ENCODE measurements at places on chromosomes 1 and 21. TPM values are rescaled to one million over a fixed set of nuclear protein-coding genes. Genes with fewer than 3 reads are reported as not detected.

PRR9 gene
- not detected for total RNA-seq

CCDC30 gene
- 1.8 TPM for total RNA-seq

FCN3 gene
- 3.6 TPM for total RNA-seq

DNA sequence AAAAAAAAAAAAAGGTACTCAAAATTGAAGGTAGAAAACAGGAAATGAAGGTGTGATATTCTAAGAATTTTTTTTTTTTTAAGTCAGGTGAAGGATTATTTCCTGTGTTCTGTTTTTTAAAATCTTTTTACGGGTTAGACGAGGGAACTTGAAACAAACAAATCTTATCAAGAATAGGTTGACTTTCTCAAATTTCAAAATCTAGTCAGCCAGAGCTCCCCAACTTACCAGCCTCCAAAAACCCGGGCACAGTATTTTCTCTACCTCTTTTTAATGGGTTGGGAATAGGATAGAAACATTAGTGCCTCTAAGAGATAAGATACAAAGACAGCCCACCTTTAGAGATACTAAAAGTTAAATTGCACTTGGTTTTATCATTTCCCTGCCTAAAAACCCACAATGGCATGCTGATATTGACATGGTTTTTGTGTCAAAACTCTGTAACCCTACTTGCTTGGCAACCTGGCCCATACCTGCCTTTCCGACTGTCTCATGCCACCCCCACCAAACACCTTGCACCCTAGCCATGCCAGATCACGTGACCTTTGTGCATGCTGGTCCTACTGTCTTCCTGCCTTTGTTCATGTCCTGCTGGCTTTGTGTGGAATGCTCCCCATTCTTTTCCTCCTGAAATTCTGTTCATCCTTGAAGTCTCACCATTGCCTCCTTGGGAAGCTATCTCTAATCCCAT lies 4.2 kb downstream of the RCAN3 start:
- no peak overlapping the region for H3K27ac ChIP-seq
- peaks cover 5% of the 10 kb centered on the region for H3K4me1 ChIP-seq
- no peaks in the 10 kb centered on the region for H3K27me3 ChIP-seq

- DNase-seq, result no peak
- peaks cover 28% of the 10 kb centered on the region for H3K4me1 ChIP-seq
- H3K27ac ChIP-seq, result no peak overlapping the region
- no peak overlapping the region for H3K4me3 ChIP-seq
These were observed 33.0 kb downstream of the KANK4 start for GRCh38 chr1:62285984-62286785.

DNA sequence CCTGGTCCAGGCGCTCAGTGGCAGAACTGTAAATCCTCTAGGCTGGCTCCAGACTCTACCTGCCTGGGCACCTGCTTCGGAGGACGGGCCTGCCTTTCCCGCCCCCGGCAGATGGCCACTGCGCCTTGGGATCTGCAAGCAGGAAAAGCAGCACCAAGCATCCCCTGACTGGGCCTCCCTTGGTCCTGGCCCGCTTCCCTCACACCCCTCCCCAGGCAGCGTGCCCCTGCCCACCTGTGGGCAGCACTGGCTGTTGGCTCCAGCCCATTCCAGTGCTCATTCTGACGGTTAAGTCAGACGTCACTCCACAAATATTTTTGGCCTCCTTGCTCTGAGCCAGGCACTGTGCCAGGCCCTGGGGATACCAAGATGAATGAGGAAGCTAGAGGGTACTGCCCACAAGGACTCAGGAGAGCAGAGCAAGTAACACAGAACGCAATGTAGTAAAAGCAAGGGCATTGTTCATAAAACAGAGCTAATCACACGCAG lies 22.0 kb upstream of the BLACAT1 start:
- no peak overlapping the region for H3K4me3 ChIP-seq
- H3K27me3 ChIP-seq, result peaks cover 8% of the 10 kb centered on the region
- DNase-seq, result peak; percentile 64
- H3K27ac ChIP-seq, result no peak overlapping the region
- no peaks in the 10 kb centered on the region for H3K36me3 ChIP-seq
- H3K4me1 ChIP-seq, result no peaks in the 10 kb centered on the region

DNA sequence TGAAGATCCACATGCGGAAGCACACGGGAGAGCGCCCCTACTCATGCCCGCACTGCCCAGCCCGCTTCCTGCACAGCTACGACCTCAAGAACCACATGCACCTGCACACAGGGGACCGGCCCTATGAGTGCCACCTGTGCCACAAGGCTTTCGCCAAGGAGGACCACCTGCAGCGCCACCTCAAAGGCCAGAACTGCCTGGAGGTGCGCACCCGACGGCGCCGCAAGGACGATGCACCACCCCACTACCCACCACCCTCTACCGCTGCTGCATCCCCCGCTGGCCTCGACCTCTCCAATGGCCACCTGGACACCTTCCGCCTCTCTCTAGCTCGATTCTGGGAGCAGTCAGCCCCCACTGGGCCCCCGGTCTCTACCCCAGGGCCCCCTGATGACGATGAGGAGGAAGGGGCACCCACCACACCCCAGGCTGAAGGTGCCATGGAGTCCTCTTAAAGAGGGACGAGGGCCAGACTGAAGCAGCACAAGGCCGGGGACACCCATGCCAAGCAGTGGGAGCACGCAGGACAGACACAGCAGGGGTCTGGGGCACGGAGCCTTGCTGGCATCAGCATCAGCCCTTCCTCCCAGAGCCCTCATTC lies 13.7 kb downstream of the ZBTB7B start:
- no peaks in the 10 kb centered on the region for H3K27me3 ChIP-seq
- H3K4me3 ChIP-seq, result no peak overlapping the region
- no peak overlapping the region for H3K27ac ChIP-seq
- peaks cover 3% of the 10 kb centered on the region for H3K36me3 ChIP-seq
- peaks cover 10% of the 10 kb centered on the region for H3K4me1 ChIP-seq

TNFRSF9 gene
- not detected for total RNA-seq

CHODL gene
- total RNA-seq, result 0.42 TPM

DNA sequence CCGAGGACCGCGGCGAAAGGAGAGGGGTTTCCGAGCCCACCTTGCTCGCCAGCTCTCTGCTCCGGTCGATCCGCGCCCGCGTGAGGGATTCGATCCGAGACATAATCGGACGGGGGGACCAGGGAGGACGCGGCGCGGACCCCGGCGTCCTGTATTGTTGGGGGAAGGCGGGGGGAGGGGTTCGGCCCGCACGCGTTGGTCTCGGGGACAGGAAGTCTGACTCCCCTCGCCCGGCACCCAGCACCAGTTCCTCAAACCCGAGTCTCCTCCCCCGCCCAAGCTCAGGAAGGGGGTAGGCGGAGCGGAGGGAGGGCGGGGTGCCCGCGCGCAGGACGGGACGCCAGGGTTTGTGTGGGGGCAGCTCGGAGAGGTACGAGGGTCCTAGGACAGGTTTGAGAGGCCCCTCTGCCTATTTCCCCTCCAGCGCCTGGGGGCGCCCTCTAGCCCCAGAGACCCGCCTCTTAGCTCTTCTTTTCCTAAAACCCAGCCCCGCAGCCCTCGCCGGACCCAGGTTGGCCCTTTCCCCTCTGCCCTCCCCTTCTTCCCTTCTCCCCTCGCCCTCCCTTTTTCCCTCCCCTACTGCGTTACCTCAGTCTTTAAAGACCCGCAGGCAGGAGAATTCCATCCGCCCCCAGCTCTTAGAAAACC lies at the start of gene ARHGEF2:
TSS of gene ARHGEF2 (minus strand) at position 223 of the 648 bp plus-strand sequence. CDS start at position 103, 120 bp downstream.
- no peaks in the 10 kb centered on the region for H3K27me3 ChIP-seq
- H3K36me3 ChIP-seq, result no peaks in the 10 kb centered on the region
- peak within 1 kb of the TSS; percentile 92 for H3K27ac ChIP-seq

SLC44A5 gene
- 11.1 TPM for total RNA-seq

DNA sequence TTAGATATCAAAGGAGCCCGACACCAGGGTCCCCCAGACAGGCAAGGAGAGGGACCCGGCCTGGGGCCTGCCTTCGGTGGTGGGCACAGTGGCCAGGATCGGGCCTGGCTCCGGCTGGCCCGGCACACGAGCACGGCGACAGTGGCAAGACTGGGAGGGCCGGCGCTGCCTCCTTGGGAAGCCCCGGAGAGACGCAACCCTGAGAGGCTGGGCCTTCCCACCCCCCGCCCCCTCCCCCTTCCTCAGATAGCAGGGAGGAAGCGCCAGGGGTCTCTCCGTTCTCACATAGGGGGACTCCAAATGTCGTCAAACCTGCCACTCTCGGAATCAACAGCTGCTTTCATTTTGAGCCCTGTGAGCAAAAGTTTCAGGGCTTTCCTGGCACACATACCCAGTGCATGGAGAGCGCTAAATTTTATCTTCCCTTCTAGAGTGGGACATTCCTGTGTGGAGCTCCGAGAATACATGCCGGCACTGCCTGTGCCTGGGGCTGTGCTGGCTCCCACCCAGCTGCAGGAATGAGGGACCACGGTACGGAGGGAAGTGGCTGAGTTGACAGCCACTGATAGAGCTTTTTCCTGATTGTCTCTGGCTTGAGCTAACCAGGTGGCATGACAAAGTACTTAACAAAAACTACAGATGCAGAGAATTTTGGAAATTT lies 62.4 kb downstream of the CD247 start:
- peak overlapping the region; percentile 41 for H3K27ac ChIP-seq
- DNase-seq, result peak; percentile 24
- H3K27me3 ChIP-seq, result no peaks in the 10 kb centered on the region
- peak overlapping the region; percentile 39 for H3K4me3 ChIP-seq
- no peaks in the 10 kb centered on the region for H3K36me3 ChIP-seq
- peaks cover 14% of the 10 kb centered on the region for H3K4me1 ChIP-seq

DNA sequence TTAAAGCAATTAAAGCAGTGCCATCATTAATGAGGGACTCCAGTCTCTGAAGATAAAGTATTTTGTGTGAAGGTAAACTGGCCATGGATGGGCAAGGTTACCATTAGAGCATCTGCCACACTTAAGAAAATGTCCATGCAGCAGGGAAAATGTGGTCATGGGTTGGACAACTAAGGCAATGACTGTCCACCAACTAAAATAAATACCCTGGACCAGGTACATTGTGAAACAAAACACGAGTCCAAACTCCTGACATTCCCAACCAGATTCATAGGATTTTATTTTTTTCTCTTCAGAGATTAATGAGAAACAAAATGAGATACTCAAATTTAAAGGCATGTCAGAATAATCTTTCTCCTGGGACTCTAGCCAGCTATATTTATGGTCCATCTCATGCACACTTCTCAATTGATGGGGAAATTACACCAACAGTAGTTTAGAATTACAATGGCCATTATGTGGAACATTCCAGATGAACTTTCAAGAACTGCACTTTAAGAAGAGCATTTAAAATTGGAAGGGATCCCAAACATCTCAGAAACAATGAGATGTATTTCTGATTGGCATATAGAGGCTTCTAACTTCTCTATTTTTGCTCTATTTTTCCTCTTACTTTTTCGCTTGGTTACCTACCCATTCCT lies 8.1 kb downstream of the GBP7 start:
- no peak overlapping the region for H3K27ac ChIP-seq
- H3K4me3 ChIP-seq, result no peak overlapping the region
- DNase-seq, result no peak
- H3K4me1 ChIP-seq, result no peaks in the 10 kb centered on the region
- no peaks in the 10 kb centered on the region for H3K27me3 ChIP-seq
- no peaks in the 10 kb centered on the region for H3K36me3 ChIP-seq

Measured in cardiac muscle cell (in vitro differentiated cells and primary cell).